GM12878 (cell line): ENCODE measurements at places on chromosomes 2 and 18.

GRCh38 chr2:145617906-145618305 lies 1098.0 kb upstream of the ZEB2 start:
- no peaks in the 10 kb centered on the region for H3K27me3 ChIP-seq
- H3K4me3 ChIP-seq: no peak overlapping the region
- H3K27ac ChIP-seq: no peak overlapping the region
- no peaks in the 10 kb centered on the region for H3K36me3 ChIP-seq

GRCh38 chr18:37307181-37307580 lies 258.4 kb downstream of the CELF4 start:
- no peak overlapping the region for H3K4me3 ChIP-seq
- no peaks in the 10 kb centered on the region; the same call in 1 of the 2 replicates for H3K27me3 ChIP-seq
- DNase-seq: no peak
- H3K4me1 ChIP-seq: no peaks in the 10 kb centered on the region

- H3K27me3 ChIP-seq: no peaks in the 10 kb centered on the region
- no peak for DNase-seq
- H3K4me1 ChIP-seq: no peaks in the 10 kb centered on the region; the same call in 1 of the 2 replicates
These were observed 27.4 kb upstream of the WIPF1 start for GRCh38 chr2:174624895-174625430.

GRCh38 chr2:8627692-8628085 lies 54.2 kb upstream of the ID2 start:
- peaks cover 9% of the 10 kb centered on the region; the same call in 1 of the 2 replicates for H3K4me1 ChIP-seq
- DNase-seq: no peak

DNA sequence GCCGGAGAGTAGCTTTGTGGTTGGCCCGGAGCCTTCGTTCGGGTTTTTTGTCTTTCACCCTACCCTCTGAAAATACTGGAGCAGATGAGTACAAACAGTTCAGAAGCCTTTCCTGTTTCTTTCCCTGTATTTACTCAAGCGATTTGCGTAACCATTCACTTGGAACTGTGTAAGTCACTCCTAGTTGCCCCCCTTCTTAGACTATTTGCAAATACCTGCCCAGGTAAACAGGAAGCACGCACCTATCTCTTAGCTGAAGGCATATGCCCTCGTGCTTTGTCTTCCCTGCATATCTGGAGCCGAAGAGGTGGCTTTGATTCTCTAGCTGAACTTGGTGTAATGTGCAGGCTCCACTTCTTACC lies 1.4 kb downstream of the KCNS3 start:
- no peak overlapping the region for H3K27ac ChIP-seq
- H3K4me1 ChIP-seq: no peaks in the 10 kb centered on the region; the same call in 1 of the 2 replicates
- H3K27me3 ChIP-seq: peaks cover 14% of the 10 kb centered on the region
- DNase-seq: no peak
- no peak overlapping the region for H3K4me3 ChIP-seq

- DNase-seq: no peak
- H3K4me1 ChIP-seq: no peaks in the 10 kb centered on the region
- H3K4me3 ChIP-seq: no peak overlapping the region
- H3K36me3 ChIP-seq: no peaks in the 10 kb centered on the region
These were observed 199.6 kb downstream of the MYCN start for GRCh38 chr2:16139663-16140615.

DNA sequence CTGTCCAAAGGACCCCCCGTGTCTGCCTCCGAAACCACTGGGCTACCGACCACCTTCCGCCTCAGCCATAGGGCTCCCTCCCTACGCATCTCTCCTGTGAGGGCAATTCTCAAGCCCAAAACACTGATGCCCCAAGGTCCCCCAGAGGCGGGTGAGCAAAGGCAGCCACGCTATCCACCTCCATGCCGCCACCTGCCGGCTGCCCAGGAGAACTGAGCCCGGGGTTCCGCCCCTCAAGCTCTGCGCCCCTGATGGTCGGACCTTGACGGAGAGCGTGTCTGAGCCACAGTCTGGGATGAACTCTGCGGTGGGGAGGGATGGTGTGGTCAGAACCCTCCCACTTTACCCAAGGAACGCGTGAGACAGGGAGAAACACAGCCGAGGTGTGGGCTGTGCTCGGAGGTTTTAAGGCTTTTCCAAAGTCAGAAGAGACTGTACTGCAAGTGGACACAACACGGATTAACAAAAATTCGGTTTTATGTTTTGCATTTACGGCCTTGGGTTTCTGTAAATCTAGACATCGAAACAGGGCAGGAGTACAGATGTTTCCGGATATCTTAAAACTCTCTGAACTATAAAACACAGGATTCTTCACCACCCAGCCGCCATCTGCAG lies 114.1 kb downstream of the ZNF516 start:
- H3K27ac ChIP-seq: no peak overlapping the region
- H3K36me3 ChIP-seq: peaks cover 19% of the 10 kb centered on the region
- H3K4me1 ChIP-seq: peaks cover 17% of the 10 kb centered on the region
- H3K27me3 ChIP-seq: no peaks in the 10 kb centered on the region

GRCh38 chr2:169300636-169301530 lies 61.5 kb downstream of the LRP2 start:
- no peaks in the 10 kb centered on the region for H3K4me1 ChIP-seq
- H3K27ac ChIP-seq: no peak overlapping the region
- no peak overlapping the region for H3K4me3 ChIP-seq
- no peak for DNase-seq

GRCh38 chr2:98463988-98464771 lies 19.5 kb downstream of the INPP4A start:
- H3K4me1 ChIP-seq: peaks cover 85% of the 10 kb centered on the region
- H3K36me3 ChIP-seq: peaks cover 15% of the 10 kb centered on the region
- DNase-seq: no peak
- H3K27me3 ChIP-seq: no peaks in the 10 kb centered on the region
- H3K4me3 ChIP-seq: peak overlapping the region; percentile 47

DNA sequence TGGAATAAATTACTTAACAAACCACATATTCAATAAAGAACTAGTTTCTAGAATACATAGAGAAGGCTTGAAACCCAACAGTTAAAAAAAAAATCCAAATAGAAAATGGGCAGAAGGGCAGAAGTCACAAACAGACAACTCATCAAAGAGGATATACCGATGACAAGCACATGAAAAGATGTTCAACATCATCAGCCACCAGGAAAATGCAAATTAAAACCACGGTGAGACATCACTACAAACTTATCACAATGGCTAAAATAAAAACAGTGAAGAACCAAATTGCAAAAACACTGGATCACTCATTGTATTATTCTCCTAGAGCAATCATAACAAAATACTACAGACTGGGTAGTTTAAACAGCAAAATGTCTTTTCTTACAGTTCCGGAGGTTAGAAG lies 14.5 kb downstream of the SESTD1 start:
- peaks cover 39% of the 10 kb centered on the region for H3K4me1 ChIP-seq
- peak overlapping the region; percentile 17; the same call in 1 of the 2 replicates for H3K4me3 ChIP-seq
- no peaks in the 10 kb centered on the region for H3K36me3 ChIP-seq
- no peaks in the 10 kb centered on the region for H3K27me3 ChIP-seq

DNA sequence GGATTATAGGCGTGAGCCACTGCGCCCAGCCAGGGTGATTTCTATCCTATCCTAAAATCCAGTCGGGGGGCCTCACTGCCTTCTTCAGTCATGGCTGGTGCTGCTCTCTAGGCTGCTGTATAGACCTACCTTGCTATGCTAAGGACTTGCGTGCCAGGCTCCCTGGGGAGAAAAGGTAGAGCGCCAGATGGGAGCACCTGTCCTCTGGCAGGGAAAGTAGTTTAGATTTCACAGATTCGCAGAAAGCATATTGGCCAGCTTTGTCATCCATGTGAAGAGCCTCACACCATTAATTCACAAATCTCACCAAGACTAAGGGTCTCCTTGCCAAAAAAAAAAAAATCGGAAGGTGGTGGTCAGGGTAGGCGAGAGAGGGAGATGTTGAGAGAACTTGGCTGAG lies 217.6 kb downstream of the ATAD2B start:
- no peak overlapping the region for H3K4me3 ChIP-seq
- peaks cover 4% of the 10 kb centered on the region; the same call in 1 of the 2 replicates for H3K36me3 ChIP-seq
- no peak for DNase-seq
- H3K27ac ChIP-seq: no peak overlapping the region
- no peaks in the 10 kb centered on the region for H3K27me3 ChIP-seq

- H3K36me3 ChIP-seq: peaks cover 2% of the 10 kb centered on the region
- no peaks in the 10 kb centered on the region for H3K27me3 ChIP-seq
- no peaks in the 10 kb centered on the region for H3K4me1 ChIP-seq
These were observed 95.0 kb downstream of the MBP start for GRCh38 chr18:77037567-77037966.

GRCh38 chr2:192749611-192750200 lies 555.0 kb upstream of the TMEFF2 start:
- H3K27me3 ChIP-seq: no peaks in the 10 kb centered on the region
- no peaks in the 10 kb centered on the region for H3K36me3 ChIP-seq
- no peaks in the 10 kb centered on the region for H3K4me1 ChIP-seq
- no peak overlapping the region for H3K4me3 ChIP-seq
- no peak overlapping the region for H3K27ac ChIP-seq

- no peak overlapping the region for H3K27ac ChIP-seq
- H3K36me3 ChIP-seq: no peaks in the 10 kb centered on the region
- DNase-seq: no peak
- no peak overlapping the region for H3K4me3 ChIP-seq
- no peaks in the 10 kb centered on the region for H3K4me1 ChIP-seq
- no peaks in the 10 kb centered on the region for H3K27me3 ChIP-seq
These were observed 170.7 kb upstream of the SOX11 start for GRCh38 chr2:5521461-5521860.

DNA sequence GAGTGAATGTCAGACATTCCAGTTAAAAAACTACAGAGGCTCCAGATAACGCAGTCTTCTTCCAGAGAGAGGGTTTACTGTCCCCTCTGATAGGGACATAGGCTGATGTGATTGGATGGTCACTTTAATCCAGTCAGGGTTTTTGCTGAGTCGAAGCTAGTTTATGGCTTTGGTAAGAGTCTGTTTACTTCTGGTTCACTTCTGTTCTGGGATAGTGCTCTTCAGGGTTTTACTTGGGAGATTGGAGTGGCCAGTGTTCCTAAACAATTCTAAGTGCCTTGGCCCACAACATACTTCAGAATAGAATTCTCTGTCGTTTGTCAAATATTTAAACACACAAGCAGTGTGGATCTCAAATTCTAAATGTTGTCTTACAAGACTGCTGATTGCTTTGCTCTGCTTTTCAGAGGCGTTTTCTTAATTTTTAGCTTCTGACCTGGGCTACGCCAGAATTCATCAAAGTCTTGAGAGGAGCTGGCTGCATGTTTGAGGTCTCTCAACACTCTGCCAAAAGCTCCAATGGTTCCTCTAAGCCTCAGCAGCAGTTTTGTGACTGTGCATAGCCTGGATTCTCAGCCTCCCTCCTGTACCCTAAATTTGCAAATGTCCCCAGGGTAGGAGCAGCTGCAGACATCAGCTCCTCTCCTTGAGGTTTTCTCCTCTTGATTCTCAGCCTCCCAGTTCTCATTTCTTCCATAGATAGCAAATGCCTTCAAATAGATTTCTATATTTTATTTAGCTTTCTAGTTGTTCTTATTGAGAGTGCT lies 105.8 kb downstream of the BABAM2 start:
- H3K27me3 ChIP-seq: no peaks in the 10 kb centered on the region
- no peak overlapping the region for H3K4me3 ChIP-seq

GRCh38 chr2:207987025-207987716 lies 38.2 kb downstream of the PLEKHM3 start:
- DNase-seq: no peak
- no peak overlapping the region for H3K4me3 ChIP-seq
- H3K36me3 ChIP-seq: no peaks in the 10 kb centered on the region
- no peaks in the 10 kb centered on the region for H3K27me3 ChIP-seq
- no peak overlapping the region for H3K27ac ChIP-seq
- peaks cover 21% of the 10 kb centered on the region for H3K4me1 ChIP-seq

DNA sequence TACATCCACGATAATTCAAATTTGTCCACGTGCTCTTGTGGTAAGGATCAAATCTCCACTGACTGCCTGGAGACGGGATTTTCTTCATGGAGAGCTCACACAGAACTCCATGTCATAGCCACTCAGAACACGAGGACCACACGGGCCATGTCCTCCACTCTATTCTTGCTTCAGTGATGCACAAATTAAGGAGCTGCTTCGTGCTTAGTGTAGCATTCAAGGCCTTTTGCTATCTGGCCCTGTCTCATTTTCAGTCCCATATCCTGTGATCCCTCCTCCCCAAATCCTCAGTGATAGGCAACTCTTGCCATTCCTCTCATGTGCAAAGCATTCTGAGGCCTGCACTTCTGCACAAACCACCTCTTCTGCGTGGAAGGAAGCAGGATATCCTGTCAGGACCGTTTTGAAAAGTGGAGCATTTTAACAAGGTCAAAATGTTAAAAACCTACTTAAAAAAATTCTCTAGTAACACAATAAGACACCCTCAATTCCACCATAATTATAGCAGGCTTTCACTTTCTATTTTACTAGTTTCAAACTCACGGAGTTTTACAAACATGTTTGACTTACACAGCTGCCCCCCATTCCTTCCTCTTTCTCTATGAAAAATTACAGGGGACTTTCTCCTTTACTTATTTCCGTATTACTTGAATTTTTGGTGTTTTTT lies 35.2 kb downstream of the ST3GAL5 start:
- DNase-seq: peak; percentile 65
- H3K36me3 ChIP-seq: no peaks in the 10 kb centered on the region
- H3K27ac ChIP-seq: peak overlapping the region; percentile 84
- H3K4me3 ChIP-seq: peak overlapping the region; percentile 10; the same call in 1 of the 2 replicates
- H3K4me1 ChIP-seq: peaks cover 49% of the 10 kb centered on the region

DNA sequence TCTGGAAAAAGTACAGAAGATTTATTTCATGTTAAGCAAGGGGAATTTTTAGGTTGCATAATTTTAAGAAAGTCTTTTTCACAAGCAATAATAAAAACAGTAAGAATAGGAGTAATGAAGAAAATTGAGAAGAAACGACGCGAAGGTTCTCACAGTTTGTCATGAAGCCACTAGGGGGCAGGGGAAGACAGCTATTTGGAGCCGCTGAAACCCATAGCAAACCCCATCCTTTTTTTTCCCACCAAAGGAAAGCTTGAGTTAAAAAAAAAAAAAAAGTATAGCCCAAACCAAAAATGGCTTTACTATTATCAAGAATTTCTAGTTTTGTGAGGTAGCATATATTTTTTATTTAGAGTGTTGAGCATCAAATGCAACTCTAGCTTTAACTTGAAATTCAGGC lies 300.9 kb downstream of the PHLPP1 start:
- no peaks in the 10 kb centered on the region for H3K27me3 ChIP-seq
- peak; percentile 21 for DNase-seq
- H3K27ac ChIP-seq: no peak overlapping the region
- H3K36me3 ChIP-seq: no peaks in the 10 kb centered on the region
- no peak overlapping the region for H3K4me3 ChIP-seq
- H3K4me1 ChIP-seq: no peaks in the 10 kb centered on the region

- no peak overlapping the region for H3K27ac ChIP-seq
- no peak for DNase-seq
- no peaks in the 10 kb centered on the region for H3K4me1 ChIP-seq
- H3K36me3 ChIP-seq: no peaks in the 10 kb centered on the region
- H3K4me3 ChIP-seq: no peak overlapping the region
These were observed 136.8 kb downstream of the ASB1 start for GRCh38 chr2:238563551-238563950.

GRCh38 chr2:232870018-232870765 lies at the start of gene SNORC:
Gene SNORC, plus strand, starts transcription at chr2:232870264. Its CDS starts 78 bp downstream, at chr2:232870342.
- H3K27me3 ChIP-seq: no peaks in the 10 kb centered on the region
- H3K4me1 ChIP-seq: no peaks in the 10 kb centered on the region
- H3K4me3 ChIP-seq: no peak within 1 kb of the TSS
- no peaks in the 10 kb centered on the region for H3K36me3 ChIP-seq

- no peaks in the 10 kb centered on the region for H3K36me3 ChIP-seq
- DNase-seq: no peak
- no peaks in the 10 kb centered on the region for H3K27me3 ChIP-seq
- no peak overlapping the region for H3K27ac ChIP-seq
- no peak overlapping the region for H3K4me3 ChIP-seq
- no peaks in the 10 kb centered on the region for H3K4me1 ChIP-seq
These were observed 261.4 kb downstream of the MEIS1 start for GRCh38 chr2:66696374-66696773.

GRCh38 chr18:35610089-35610488 lies 28.5 kb downstream of the GALNT1 start:
- no peak overlapping the region for H3K4me3 ChIP-seq
- H3K36me3 ChIP-seq: no peaks in the 10 kb centered on the region
